ENCODE measurements at places on chromosomes 12 and 14.

GRCh38 chr12:2097617-2098016, 44.8 kb downstream of the CACNA1C start:
- no peak for DNase-seq

- no peak for DNase-seq
These were observed 208.6 kb upstream of the OR4E1 start for GRCh38 chr14:21882226-21882625.

GRCh38 chr14:69573831-69574262, 824 bp downstream of the CCDC177 start:
- DNase-seq, result no peak

GRCh38 chr12:131264635-131265034, 310.9 kb downstream of the ADGRD1 start:
- DNase-seq, result no peak

DNA sequence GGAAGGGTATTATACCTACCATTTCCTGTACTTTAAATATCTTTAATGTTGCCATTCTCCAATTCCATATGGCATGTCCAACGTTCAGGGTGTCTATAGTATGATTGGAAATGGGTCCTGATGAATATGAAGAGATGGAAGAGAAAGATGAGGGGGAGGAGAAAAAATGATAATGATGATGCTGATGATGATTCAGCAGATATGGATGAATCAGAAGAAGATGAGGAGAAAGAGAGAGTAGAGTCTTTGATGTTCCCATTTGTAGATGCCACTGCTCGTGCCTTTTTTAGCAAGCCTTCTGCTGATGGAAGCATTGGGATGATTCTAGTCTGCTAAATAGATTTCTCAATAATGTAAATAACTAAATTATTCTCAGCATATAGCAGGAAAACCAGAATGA, 163.5 kb downstream of the PIK3C2G start:
- DNase-seq, result no peak

GRCh38 chr14:60250257-60251035, 1.4 kb downstream of the PPM1A start:
- DNase-seq, result no peak

DNA sequence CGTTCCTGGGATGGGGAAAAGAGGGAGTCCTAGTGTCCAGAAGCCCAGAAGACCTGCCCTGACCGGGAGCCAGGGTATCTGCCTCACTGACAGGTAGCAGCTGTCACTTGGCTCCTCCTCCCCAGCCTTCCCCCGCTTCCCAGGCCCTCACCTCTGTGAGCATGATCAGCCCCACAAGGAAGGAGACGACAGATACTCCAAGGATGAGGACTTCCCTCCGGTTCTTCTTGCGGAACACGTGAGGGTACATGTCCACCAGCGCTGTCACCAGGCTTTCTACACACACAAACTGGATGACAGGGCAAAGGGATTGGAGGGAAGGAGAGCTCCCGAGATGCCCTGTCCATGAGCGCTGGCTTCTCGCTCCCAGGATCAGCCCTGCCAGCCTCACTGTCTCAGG, 9.9 kb upstream of the SLC6A12 start:
- DNase-seq, result no peak

DNA sequence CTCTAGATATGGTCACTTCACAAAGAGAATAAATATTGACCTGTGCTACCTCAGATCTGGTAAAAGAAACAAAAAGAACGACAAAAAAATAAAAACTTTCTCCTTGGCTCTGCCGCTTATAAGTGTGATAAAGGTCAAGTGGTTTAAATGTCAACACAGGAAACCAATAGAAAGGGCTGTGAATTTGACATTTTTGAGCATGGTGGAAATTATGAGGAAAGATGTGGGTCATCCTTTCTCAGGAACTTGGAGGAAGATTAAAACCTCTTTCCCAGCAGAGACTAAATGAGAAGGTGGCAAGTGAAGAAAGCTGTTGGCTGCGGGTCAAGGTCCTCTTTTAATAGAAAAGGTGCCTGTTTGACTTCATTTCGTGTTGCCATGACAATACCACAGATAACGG, 28.2 kb downstream of the TESPA1 start:
- DNase-seq, result no peak

- DNase-seq, result no peak
These were observed 227.9 kb downstream of the SLC25A21 start for GRCh38 chr14:36944307-36945010.

DNA sequence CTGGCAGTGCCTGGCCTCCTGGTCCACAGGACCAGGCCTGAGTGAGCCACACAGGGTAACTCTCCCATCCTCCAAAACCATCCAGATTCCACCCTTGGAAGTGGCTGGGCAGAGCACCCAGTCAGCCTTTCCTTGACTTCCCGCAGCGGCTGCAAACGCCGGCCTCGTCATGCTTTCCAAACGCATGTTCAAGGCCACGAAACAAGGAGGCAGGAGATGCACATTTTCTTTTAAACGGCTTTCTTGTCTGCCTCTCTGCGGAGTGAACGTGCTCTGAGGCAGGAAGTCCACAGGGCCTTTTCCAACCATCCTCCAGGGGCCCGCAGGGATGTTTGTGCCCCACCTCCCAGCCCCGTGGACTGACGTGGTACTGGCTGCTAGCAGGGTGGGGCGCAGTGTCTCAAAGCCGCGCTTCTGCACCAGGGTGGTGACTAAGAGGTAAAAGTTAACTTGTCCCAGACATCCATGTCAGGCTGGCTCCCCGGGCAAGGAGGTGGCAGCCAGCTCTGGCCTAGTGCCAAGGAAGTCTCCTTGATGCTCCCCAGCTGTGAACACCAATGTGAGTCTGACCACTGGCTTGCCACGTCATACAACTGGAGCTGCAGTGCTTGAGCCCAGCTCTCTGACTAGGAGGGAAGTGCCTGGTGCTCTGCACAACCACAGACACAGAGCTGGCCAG, 45.0 kb downstream of the KCNA5 start:
- DNase-seq, result no peak

- no peak for DNase-seq
These were observed 57.6 kb upstream of the SEL1L start for GRCh38 chr14:81591266-81591665.

DNA sequence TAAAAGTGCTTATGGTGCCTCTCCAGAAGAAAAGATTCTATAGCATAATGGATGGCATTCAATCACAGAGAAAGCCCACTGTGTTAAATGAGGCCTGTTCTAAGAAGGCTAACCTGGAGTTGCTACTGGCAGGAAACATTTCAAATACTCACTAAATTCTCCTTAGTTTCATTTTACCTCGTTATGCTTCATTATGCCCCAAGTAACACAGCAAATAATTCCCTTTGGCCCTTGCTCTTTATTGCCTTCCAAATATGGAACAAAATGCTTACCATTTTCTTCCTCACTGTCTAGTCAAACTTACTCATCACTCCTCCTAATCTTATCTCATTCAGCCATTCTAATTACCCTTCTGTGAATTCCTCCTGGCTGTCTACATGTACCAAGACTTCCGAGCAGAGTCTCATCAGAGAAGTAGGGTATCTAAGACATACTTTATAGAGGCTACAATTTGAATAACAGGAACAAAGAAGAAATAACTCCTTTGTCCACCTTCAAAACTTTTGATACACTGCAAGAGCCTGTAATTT, 292.1 kb upstream of the CLEC14A start:
- no peak for DNase-seq

GRCh38 chr14:61042220-61042619, 61.2 kb downstream of the SLC38A6 start:
- DNase-seq, result no peak

DNA sequence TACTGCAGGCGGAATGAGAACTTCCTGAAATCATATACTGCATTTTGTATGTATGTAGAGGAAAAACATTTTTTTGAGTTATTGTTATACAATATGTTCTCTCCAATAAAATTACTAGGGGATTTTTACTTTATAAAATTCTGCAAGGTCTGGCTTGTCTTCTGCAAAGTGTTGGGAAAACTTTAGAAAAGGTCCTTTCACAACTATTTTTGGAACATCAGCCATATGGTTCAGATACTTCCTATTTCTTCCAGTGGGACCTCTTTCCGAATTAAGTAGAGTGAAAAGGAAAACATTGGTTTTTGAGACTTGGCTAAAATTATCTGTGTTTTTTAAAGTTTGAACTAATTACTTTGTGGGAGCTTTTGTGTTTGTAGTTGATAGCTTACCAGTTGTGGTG, 52.7 kb downstream of the DAAM1 start:
- DNase-seq, result no peak

- no peak for DNase-seq
These were observed 39.0 kb downstream of the CRACR2A start for GRCh38 chr12:3713947-3714346.

- no peak for DNase-seq
These were observed 214.1 kb downstream of the DUSP6 start for GRCh38 chr12:89138048-89138852.

- no peak for DNase-seq
These were observed 139.4 kb downstream of the SLC15A4 start for GRCh38 chr12:128684352-128684751.

DNA sequence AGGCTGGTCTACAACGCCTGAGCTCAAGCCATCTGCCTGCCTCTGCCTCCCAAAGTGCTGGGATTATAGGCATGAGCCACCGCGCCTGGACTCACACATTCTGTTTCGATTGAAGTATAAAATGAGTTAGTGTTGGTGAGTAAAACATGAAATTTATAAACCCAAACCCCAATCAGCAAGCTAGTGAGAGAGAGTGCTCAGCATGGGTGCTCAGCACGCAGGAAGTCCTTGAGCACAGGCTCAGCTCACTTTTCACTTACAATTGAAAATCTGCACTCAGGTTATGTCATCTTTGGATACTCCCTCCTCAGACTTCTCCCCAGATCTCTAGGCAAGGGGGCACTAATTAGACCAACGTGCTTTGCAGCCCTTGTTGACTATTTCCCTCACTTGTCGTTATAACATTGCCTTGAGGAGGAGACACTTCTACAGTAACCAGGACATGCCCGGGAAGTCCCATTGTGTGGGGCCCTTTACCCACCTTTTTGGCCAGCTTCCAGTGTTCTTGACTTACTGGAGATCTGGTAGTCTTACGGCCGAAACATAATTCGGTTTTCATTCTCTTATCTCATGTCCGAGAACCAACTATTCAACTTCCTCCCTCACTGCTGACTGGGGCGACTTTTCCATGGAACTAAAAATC, 68.5 kb upstream of the AMN1 start:
- no peak for DNase-seq

- DNase-seq, result no peak
These were observed 39.4 kb downstream of the DUSP16 start for GRCh38 chr12:12523229-12523628.

- no peak for DNase-seq
These were observed 395.7 kb upstream of the NOVA1 start for GRCh38 chr14:26993556-26993955.

- no peak for DNase-seq
These were observed 87.4 kb downstream of the OTOGL start for GRCh38 chr12:80186727-80187217.

GRCh38 chr14:36035675-36036074, 140.8 kb downstream of the PTCSC3 start:
- DNase-seq, result no peak

- DNase-seq, result no peak
These were observed 29.3 kb upstream of the PLEK2 start for GRCh38 chr14:67441256-67441655.

DNA sequence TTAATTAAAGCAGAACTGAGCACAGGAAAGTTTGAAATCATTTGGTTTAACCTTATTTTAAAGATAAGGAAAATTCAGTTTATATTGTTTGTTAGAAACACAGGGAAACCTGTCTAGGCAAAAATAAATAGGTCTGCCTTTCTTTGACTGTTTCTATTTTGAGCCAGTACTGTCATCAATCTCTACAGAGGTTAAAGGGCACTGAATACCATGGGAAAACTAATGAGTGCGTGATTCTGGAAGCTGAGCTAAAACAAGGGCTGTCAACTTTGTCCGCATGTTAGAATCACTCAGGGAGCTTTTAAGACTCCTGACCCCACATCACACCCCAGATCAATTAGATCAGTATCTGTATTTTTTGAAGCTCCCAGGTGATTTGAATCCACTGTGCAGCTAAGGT, 38.8 kb downstream of the NOPCHAP1 start:
- no peak for DNase-seq

- DNase-seq, result no peak
These were observed 28.3 kb downstream of the KCTD10 start for GRCh38 chr12:109448707-109449390.

- no peak for DNase-seq
These were observed 90.0 kb upstream of the EIF5 start for GRCh38 chr14:103243764-103244737.

- no peak for DNase-seq
These were observed 2.1 kb upstream of the GTSF1 start for GRCh38 chr12:54475537-54475936.

- no peak for DNase-seq
These were observed 85.3 kb downstream of the LRP6 start for GRCh38 chr12:12181511-12181910.

- DNase-seq, result no peak
These were observed 24.2 kb downstream of the YY1 start for GRCh38 chr14:100263141-100263540.

- no peak for DNase-seq
These were observed at the start of gene NCOR2 for GRCh38 chr12:124566997-124567672. NCOR2 (minus strand) TSS chr12:124567612; CDS start chr12:124495251, 72,361 bp downstream.

GRCh38 chr12:62917926-62918325, 17.0 kb downstream of the PPM1H start:
- no peak for DNase-seq

DNA sequence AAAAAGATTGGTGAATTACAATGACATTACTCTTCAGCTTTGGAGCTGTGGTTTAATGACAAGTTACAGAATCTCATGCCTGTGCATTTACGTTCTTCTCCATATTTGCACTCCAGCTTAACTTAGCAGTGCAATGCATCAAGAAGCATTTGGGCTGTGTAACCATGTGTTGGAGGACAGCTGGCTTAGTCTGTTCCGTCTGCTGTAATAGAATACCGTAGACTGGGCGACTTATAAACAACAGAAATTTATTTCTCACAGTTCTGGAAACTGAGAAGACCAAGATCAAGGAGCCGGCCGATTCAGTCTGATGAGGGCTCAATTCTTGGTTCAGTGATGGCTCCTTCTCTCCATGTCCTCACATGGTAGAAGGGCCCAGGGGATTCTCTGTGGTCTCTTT, 943.5 kb downstream of the BCL11B start:
- DNase-seq, result no peak

DNA sequence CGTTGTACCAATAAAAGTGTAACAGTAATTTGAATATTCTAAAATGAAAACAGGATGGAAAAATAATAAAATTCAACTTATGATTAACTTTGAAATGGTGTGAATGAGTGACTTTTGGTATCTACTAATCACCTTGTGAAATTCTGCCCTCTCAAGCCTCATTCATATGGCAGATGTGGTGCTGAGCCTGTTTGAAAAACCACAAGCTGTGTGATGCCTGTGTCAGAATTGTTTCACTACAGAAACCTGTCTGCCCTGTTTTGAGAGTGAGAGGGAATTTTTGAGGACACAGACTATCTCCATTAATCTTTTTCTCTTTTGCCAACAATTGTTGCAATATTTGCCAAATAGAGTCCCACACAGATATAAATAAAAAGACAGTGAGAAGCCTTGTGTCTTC, 3.9 kb upstream of the RNU6-7 start:
- no peak for DNase-seq

- no peak for DNase-seq
These were observed 3.5 kb downstream of the SLC35E3 start for GRCh38 chr12:68749443-68749842.
